AG08396 (cell line): ENCODE measurements at places on chromosomes 1 and 21.
A peak's percentile ranks its signal among the peaks of the same experiment; 100 is the strongest.

GRCh38 chr1:239764546-239764945 lies 327.1 kb upstream of the FMN2 start:
- no peak for DNase-seq

GRCh38 chr1:43841321-43842174 lies 92.1 kb upstream of the ARTN start:
- DNase-seq = no peak

DNA sequence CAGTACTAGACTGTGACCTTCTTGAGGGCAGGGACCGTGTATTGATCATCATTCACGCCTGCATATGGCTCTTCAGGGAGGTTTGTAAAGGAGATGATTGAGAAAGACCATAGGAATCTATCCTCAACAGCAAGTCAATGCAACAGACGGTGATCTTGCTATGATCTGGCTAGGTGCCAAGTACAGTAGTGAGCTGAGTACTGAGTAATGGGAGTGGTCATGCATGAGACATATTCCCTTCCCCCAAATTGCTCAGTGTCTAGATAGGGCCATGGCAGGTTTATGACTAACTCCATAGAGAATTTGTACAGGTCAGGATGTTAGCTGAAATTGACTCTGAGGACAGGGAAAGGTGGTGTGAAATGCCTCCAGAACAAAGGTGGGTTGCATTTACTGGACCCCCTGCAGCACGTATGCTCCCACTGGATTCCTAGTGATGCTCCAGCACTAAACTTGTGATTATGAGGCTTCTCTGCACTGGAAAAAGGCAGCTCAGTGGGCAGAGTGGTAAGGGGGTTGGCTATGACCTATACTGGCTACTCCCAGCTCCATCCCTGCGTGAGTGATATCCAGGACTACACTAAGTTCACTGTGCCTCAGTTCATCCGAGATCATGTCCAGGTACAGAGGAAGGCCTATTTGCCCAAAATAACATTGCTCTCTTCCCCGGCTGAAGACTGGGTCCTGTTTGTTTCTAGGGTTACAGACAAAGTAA lies 37.2 kb downstream of the KCNJ6 start:
- peak; percentile 34 for DNase-seq

DNA sequence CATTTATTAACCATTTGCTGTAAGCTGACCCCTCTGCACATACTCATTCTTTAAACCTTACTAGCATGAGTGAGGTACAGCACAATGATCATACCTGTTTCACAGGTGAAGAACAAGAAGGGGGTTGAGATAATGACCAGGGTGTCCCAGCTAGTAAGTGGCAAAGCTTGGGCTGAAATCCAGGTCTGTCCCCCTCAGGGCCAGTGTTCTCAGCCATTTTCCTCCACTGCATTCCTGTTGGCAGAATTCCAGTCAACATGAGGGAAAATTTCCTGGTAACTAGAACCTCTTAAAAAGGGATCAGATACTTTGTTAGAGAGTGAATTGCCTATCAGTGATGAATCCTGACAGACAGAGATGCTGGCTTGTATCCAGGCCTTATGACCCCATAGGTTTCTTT lies 48.1 kb downstream of the SPATA46 start:
- no peak for DNase-seq

DNA sequence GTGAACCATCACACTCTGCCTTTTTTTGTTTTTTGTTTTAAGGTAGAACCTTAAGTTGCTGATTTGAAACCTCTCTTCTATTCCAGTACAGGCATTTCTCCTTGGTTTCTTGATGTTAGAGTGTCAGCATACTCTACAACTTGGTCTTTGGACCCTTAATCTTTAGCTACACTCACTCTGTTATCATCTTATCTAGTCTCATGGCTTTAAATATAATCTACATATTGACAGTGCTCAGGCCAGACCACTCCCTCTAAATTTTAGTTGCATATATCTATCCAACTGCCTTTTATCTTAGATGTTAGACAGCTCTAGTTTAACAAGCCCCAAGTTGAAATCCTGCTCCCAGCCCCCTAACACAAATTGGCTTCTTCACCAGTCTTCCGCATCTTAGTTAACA lies 22.1 kb downstream of the NME7 start:
- no peak for DNase-seq

- DNase-seq = no peak
Observed at GRCh38 chr1:29254346-29254745, 18.0 kb downstream of the PTPRU start.

- DNase-seq = no peak
Observed at GRCh38 chr1:244157731-244158438, 106.8 kb downstream of the ZBTB18 start.

DNA sequence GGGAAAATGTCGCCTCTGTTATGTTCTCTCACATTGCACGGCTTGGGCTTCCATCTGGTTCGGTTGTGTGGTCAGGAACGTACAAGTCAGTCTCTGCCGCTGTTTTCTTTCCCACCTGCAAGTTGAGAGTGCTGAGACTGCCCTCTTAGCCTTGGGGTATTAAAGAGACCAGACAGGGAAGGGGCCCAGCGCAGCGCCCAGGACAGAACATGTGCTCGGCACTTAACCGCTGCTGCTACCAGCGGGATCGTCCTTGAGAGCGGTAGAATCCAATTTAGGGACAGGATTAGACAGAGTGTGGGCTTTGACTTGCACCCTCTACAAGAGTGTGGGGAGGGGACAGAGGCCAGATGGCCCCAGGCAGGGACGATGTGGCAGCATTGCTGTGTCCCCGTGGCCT lies 17.7 kb upstream of the AGPAT3 start:
- DNase-seq = no peak

DNA sequence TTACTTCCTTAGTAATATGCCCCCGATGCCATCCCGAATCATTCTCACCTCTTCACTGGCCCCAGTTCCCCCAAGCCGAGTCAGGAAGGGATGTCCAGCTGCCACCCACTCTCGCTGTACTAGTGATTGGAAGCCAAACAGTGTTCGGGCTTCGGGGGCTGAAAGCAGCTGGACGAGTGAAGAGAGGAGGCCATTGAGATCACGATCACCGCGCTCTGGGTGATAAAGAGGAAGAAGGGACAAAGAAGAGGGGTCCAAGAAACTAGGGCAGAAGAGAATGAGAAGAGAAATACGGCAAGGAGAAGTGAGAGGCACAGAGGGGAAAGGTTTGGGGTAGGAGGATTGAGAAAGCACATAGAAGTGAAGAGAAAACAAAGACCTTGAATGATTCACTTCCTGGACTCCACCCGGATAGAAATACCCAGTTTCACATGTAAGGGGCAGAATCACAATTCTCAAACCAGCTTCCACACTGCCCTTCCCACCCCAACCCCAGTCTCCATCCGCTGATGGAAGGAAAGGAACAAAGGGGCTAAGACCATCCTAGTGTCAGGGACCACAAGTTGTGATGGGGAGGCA lies 3.7 kb upstream of the SF3B4 start:
- DNase-seq = no peak

DNA sequence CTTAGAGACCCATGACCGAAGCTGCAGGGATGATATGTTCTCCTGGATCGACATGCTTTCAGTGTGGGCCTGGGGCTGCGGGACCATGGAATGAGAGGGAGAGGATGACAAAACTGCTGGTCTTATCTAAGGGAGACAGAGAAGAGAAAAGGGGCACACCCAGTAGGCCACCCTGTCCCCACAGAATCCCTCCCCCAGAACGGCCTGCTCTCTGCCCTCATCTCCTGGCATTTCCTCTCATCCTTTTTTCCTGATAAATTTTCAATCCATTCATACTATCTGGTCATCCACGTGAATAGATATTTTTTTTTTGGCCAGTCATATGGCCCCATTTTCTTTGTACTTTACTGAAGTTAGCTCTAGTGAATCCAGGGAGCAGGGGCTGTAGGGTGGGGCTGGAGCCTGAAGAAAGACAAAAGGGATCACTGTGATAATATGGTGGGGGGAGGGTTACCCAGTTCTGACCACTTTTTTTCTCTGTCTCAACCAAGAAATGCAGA lies at the start of gene PKLR:
Gene PKLR (minus strand): TSS at position 97 of the 500 bp plus-strand sequence. CDS start 43 bp downstream, at position 54.
- no peak for DNase-seq

GRCh38 chr1:212608959-212609700 lies 569 bp downstream of the ATF3 start:
- peak; percentile 60 for DNase-seq

GRCh38 chr1:230215031-230215430 lies 148.0 kb downstream of the GALNT2 start:
- DNase-seq = no peak

- no peak for DNase-seq
Observed at GRCh38 chr21:27300770-27301169, 333.9 kb upstream of the ADAMTS5 start.
